ENCODE measurements at places on chromosomes 2 and 18. TPM values are rescaled to one million over a fixed set of nuclear protein-coding genes. Genes with fewer than 3 reads are reported as not detected.
A peak's percentile ranks its signal among the peaks of the same experiment; 100 is the strongest.

Gene GALNT3
- total RNA-seq = 27.7 TPM

Gene ZNF892
- total RNA-seq = 3.0 TPM

Gene RETSAT
- 31.1 TPM for total RNA-seq

Gene CBLN2
- not detected for total RNA-seq

Gene DNAJC5G
- not detected for total RNA-seq

Gene DUSP2
- 40.8 TPM for total RNA-seq

- DNase-seq = no peak
These were observed 37.2 kb upstream of the SCLY start for GRCh38 chr2:238023608-238024007.

- no peak for DNase-seq
These were observed 173.3 kb upstream of the MGAT5 start for GRCh38 chr2:134080386-134081089.

GRCh38 chr2:233336541-233336940, 17.8 kb upstream of the DGKD start:
- DNase-seq = no peak

- peak; percentile 30 for DNase-seq
These were observed 7.2 kb upstream of the PROC start for GRCh38 chr2:127410871-127411652.

DNA sequence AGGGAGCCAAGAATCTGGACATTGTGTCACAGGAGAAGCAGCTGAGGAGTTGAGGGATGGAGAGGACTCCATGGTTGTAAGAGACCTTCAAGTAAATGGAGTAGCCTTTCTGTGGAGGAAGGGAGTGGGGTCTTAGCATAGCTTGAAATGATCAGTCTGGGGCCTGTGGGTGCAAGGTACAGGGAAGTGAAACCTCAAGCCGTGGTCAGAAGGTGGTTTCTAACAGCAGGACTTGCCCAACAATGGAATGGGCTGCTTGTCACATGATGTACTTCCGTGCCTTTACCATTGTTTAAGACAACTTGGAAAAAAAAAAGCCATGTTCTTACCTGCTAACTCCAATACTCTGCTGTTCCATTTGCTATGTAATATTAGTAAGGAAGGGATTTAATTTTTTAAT, 140.7 kb downstream of the LDLRAD4 start:
- DNase-seq = no peak

- peak; percentile 57 for DNase-seq
These were observed 80.7 kb upstream of the MEX3C start for GRCh38 chr18:51278045-51278649.

- no peak for DNase-seq
These were observed 129.9 kb downstream of the SOCS6 start for GRCh38 chr18:70418546-70419311.

- DNase-seq = no peak
These were observed 252.1 kb downstream of the RBM43 start for GRCh38 chr2:151009437-151010175.

DNA sequence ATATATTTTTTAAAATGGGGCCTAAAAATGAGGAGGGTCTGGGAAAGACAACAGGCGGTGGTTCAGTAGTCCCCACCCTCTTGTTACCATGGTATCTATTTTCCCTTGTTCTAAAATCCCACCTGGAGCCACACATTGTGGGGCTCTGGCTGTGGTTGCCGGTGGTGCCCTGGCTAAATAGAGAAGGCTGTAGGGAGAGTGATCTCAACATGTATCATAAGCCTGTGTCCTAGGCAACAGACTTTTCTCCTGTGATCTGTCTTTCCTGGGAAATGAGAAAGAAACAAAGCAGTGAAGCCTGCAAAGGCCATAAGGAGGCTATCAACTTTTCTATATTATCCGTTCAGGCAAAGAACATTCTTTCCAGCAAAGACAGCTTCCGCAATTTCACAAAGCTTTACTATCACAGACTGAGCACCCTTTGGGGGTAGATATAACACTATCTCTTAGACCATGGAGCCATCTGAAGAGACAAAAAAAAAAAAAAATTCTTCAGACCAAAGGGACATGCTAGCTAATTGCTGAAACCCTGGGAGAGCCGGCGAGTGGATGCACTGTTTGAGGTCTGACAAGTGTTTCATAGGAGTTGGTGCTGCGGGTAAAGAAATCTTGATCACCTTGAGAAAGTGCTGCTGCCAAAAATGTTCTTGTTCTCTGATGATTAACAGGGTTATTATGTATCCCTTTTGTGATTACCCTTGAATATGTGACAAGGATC, 879.2 kb upstream of the DDX18 start:
- no peak for DNase-seq

DNA sequence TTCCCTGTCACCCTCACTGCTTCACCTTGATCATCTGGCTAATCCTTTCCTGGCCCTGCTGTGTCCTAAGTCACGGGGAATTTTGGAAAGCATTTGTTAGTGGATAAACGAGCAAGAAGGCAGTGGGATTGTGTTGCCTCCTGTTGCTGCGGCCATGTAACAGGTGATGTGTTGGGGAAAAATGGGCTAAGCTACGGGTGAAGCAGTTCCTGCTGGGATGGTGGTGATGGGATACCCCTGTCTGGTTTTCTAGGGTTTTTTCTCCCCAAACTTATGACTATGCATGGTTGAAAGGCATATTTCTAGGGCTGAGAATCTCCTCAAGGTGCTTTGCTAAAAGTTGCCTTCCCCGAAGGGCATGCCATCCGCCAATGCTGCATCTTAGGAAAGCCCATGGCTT, 68.1 kb downstream of the WDSUB1 start:
- no peak for DNase-seq

GRCh38 chr2:178413472-178414265, 37.3 kb downstream of the PRKRA start:
- peak; percentile 84 for DNase-seq

GRCh38 chr18:13392029-13392750, 173.6 kb downstream of the LDLRAD4 start:
- no peak for DNase-seq

GRCh38 chr2:7127156-7127555, 209.9 kb downstream of the RNF144A start:
- DNase-seq = no peak

GRCh38 chr2:64655873-64656272, 2.2 kb upstream of the SERTAD2 start:
- no peak for DNase-seq

- DNase-seq = no peak
These were observed 54.9 kb upstream of the AMMECR1L start for GRCh38 chr2:127940641-127941040.

DNA sequence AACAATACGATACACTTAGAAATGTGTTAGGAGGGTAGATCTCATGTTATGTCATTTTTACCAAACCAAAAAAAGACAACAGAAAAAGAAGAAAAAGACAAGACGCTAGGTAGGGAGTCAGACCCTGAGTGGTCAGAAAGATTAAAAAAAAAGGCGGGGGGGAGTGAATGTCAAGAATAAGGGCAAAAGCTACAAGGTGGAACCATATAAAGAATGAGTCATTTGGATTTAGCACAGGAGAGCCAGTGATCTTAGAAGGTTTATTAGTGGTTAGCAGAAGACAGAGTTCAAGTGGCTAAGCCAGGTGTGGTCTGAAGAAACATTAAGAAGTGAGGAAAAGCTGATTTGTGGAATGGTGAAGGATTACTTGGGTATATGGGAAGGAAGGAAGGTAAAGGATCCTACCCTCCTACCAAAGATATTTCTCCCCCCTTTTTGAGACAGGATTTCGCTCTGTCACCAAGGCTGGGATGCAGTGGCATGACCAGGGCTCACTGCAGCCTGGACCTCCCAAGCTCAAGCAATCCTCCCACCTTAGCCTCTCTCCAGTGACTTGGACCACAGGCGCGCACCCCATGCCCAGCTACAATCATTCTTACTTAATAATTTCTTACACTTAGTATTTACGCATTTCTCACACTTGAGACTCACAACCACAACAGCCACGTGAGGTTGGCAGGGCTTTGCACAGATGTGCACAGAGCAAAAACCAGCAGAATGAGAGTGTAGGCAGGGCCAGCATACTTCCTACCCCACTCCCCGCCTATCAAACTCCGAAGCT, 2.6 kb downstream of the DSC2 start:
- DNase-seq = no peak

GRCh38 chr2:74514368-74515270, at the start of gene TLX2:
TLX2 (plus strand) TSS chr2:74514450; CDS start chr2:74514807, 357 bp downstream.
- DNase-seq = peak; percentile 28

- no peak for DNase-seq
These were observed 565.2 kb upstream of the LINC00305 start for GRCh38 chr18:64714086-64714485.

DNA sequence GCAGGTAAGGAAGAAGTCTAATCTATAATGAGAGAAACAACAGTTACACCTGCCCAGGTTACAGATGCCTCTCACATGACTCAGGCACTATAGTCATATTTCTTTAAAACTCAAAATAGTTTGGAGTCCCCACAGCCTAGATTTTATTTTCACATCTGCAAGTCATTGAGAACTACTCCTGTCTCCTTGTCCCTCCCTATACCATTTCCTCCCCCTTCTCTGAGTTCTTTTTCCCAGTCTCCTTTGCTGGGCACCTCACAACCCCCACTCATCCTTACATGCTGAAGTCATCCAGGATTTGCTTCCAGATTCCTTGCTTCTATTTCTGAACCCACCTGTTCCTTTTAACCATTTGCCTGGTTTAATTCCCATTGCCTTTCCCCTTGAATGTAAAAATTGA, 73.1 kb upstream of the KCNE4 start:
- no peak for DNase-seq

DNA sequence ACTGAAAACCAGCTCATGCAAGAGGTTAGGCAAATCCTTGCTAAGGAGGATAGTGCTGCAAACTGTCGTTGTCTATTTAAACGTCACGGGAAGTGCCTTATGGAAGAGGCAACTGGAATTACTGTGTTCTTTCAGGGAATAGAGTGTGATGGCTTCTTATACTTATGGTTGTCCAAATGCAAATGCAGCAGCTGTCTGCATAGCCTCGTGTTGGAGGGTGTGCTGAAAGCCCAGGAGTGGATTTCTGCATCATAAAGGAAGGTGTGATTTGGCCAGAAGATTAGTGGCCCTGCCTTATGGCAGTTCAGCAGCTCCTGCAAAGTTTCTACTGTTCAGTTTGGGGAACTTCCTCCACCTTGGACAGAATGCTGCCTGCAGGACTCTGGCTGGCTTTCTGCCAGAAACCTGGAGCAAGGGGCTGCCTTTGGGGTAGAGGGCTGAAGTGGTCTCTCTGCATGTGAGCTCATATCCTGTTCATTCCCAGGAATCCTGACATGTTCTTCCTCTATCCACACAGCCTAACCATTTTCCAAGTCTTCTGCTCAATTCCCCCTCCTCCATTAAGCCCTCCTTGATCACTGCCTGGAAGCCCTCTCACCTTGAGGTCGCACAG, 321.2 kb upstream of the CXCR4 start:
- DNase-seq = no peak

DNA sequence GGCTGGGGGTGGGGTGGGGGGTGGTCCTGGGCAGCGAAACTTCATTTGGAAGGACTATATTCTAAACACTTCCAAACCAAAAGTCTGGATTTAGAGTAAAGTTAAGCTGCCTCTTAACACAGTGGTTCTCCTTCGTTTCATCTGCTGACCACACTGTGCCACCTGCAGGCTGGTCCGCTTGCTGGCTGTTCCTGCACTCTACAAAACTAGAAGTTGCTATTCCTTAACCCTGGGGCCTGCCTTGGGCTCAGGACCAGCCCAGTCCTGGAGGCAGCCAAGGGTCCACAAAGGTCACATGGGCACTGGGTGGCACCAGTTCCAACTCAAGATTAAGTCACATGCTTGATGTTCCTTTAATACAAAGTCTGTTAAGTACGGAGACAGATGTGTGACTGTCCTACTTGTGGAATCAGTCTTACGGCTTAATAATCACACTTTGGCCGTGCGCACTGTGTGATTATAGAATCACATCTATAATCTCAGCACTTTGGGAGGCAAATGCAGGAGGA, 195.4 kb downstream of the FAM210A start:
- peak; percentile 23 for DNase-seq
